ENCODE measurements at places on chromosomes 7 and 10.

DNA sequence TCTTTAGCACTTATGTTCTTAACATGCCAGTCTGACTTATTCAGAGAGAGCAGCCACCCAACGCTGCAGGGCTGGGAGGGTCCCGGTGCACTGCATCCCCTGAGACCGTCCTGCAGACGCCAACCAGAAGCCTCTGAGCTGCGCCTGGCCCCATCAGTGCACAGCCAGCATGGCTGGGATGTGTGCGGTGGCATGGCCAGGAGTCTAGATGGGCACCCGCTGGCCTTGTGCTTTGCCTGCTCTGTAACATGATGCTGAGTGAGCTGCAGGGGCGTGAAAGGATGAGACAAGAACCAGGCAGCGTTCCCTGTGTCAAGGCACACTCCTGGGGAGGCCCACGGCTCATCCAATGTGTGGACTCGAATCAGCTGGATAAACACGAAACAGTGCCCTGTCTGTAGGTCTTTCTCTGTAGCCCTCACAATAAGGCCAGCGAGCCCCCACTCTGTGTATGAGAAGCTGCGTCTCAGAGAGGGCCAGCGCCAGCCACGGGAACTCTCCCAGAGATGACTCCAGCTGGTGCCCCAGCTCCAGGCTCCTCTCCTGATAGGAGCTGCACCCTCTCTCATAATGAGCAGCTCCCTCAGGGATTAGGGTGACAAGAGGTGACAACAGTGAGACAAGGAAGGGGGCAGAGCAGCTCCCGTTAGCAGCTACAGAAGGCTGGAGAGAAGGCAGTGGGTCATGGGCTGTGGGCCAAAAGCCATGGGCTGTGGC, 96.8 kb downstream of the TNS3 start:
- no peak for DNase-seq

DNA sequence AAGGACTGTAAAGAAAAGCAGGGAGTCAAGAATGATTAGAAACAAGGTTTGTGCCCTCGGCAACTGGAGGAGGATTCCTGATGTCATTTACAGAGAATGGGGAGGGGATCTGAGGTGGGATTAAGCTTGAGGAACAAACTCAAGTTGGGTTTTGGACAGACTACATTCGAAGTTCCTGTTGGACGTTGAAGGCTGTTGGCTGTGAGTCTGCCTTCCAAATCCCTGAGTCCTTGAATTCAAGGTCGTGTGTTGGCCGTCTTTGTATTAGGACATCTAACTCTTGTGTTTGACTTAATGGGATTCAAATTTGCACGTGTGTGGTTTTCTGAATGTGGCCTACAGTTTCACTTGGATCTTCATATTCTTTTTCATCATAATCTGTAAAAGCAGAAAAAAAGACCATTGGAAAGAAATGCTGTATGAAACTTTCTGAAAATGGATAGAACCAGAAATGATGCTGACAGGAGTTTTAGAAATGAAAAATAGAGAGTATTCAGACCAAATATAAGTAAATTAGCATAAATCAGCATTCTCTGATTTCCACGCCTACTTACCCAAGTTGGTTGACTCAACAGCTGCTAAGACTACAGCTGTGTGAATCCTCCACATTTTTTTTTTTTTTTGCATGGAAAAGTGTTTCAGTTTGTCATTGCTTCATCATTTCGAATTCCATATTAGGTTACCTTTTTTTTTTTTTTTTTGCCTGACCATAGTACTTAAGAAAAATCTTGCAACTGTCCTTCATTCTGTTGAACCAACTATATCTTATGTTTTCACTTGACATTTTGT, 94.8 kb downstream of the KIAA1217 start:
- no peak for DNase-seq

DNA sequence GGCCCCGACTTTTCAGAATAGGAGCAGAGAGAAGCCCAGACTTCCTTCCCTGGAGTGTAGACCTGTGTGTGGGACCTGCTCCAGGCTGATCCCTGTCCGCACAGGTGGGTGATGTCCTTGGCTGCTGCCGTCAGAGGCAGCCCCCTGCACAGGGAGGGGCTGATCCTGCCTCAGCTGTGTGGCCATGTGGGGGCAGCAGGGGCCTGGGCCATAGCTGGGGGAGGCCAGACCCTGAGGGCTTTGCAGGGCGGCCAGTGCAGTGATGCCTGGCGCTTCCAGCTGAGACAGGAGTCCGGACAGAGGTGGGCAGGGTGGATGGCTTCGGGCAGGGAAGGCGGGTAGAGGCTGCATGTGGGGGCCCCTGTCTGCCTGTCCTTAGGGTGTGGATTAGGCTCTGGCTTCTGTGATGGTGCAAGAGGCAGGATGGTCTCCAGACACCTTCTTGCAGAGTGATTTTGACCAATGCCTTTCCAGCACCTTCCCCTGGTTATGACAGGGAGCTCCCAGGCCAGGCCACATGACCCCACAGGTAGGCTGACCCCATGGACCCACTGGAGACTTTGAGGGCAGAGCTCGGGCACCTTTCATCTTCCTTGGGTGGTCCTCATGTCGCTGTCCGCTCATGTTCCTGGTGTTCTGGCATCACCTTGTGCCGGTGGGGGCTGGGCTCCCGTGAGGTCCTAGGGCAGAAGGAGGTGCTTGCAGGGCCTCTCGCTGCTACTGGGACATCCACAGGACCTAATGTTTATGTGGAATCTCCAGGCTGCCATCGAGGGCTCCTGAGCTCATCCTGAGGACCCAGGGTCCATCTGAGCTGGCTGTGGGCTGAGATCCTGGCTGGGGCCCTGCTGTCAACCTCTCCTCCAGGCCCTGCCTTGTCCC, 141.5 kb downstream of the ADCY1 start:
- no peak for DNase-seq

GRCh38 chr10:53396876-53397275, 624.3 kb upstream of the MBL2 start:
- no peak for DNase-seq

- no peak for DNase-seq
These were observed 138.0 kb downstream of the LHPP start for GRCh38 chr10:124599588-124600050.

- DNase-seq = no peak
These were observed 71.0 kb downstream of the SLC25A13 start for GRCh38 chr7:96250776-96251361.

DNA sequence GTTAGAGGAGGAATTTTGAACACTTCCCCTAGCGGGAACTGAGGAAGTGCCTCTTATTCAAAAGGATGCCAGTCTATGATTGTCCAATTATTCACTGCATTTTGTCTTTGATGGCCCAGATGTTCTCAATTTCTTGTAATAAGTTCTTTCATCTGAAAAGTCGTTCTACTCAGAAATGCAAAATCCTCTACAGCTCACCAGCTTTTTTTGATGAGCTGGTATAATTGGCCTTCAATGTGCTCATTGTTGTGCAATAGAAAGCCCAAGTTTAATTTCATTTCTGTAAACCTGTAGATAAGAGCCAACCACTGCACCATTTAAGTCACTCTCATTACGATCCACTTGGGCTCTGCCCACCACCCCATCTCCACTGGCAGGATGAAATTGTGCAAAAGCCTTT, 978.7 kb upstream of the AUTS2 start:
- no peak for DNase-seq

DNA sequence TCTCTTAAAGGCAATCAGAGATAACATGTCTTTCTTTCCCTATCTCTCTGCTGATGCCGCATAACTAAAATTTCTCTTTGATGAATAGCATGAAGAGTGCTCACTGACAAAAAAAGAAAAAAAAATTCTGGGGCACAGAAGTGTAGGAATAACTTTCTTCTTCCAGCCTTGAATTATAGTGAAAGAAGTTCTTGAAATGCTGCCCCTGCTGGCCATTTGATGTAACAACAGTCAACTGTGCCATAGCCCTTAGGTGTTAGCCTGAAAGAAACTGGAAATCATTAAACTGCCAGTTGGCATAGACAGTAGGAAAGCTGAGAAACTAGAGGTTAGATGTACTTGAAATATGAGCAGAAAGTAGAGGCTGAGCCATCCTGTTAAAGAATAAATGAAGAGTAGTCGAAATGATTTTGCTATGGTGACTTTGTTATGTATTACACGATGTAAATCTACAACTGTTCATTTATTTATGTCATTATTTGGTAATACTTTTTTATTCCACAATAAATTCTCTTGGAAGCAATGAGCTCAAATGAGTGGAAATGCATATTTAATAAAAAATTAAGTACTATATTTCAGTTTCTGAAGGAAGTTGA, 48.3 kb upstream of the FAM171A1 start:
- DNase-seq = peak; percentile 52

- DNase-seq = no peak
These were observed 13.4 kb downstream of the RPP30 start for GRCh38 chr10:90885176-90885575.

GRCh38 chr7:44307905-44308595, 17.3 kb downstream of the CAMK2B start:
- no peak for DNase-seq

DNA sequence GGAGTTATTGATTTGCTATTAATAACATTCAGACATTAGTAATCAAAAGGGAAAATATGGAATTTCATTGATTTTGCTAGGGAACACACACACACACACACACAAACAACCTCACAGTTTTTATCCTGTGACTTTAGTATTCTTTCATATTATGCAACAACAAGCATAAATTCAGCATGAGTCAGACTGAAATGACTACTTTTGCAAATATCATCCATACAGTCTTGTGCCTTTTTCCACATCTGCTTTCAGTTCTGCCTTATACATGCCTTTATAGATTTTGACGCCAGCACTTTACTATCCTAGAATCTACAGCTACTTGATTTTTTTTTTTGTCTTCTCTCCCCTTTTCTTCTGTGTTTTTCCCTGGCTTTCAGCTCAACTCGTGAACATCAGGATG, 975.8 kb upstream of the LRRTM3 start:
- no peak for DNase-seq

DNA sequence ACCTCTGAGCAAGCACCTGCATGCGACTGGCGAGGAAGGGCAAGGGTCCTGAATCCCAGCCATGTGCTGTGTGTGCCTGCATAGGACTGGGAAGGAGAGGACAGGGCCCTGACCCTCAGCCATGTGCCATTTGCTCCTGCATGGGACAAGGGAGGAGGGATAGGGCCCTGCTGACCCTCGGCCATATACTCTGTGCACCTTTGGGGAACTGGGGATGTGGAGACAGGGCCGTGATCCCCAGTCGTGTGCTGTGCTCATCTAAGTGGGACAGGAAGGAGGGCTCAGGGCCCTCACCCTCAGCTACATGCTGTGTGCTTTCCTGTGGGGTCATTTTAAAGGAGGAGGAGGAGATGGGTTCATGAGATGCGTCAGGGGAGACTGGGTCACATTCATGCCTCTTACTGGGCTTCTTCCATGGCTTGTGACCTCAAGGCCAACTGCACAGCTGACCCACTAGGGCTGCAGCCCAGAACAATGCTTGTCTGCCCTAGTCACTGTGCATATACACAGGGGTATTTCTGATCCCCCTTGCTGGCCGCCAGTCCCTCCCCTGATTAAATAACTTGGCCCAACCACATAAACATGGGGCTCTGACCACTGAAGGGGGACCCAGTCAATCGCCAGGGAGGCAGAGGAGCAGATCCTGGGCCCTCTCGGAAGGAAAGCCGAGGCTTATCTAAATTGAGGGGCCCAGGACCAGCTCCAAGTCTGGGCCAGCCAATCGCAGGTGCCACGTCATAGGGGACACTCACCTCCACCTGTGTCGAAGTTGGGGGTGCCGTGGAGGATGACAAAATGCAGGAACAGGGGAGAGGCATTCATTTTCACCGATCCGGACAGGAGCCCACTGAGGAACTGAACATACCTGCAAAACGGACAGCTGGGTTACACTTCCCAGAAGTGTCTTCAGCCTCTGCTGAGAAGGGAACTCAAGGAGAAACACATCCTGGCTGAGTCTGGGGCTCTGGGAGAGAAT, 167.3 kb downstream of the TNS3 start:
- no peak for DNase-seq

All from thymus (tissue), 14 donors.